ENCODE measurements at places on chromosomes 7 and 10. TPM values are rescaled to one million over a fixed set of nuclear protein-coding genes. Genes with fewer than 3 reads are reported as not detected.

IKZF1 gene
- polyA plus RNA-seq, result 3.1 TPM

FFAR4 gene
- not detected for polyA plus RNA-seq

C10orf120 gene
- polyA plus RNA-seq, result not detected

DYNC1I1 gene
- polyA plus RNA-seq, result 0.55 TPM

HACD1 gene
- polyA plus RNA-seq, result 2.3 TPM

ARHGAP22 gene
- 2.1 TPM for polyA plus RNA-seq

SMKR1 gene
- 2.7 TPM for polyA plus RNA-seq

HKDC1 gene
- 13.1 TPM for polyA plus RNA-seq

DNA sequence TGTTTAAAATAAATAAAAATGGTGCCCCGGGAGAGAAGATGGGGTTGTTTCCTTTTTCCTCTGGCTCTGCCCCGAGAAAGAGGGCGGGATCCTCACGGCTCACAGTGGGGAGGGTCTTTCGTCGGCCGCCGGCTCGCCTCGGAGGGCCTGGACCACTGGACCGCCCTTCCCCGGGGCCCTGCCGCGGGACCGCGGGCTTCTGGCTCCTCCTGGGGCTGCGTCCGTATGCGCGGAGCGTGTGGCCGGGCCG lies 3.5 kb upstream of the IGF2BP3 start:
- no peak for DNase-seq

GRCh38 chr7:2409745-2410414 lies 6.5 kb downstream of the CHST12 start:
- no peak for DNase-seq

DNA sequence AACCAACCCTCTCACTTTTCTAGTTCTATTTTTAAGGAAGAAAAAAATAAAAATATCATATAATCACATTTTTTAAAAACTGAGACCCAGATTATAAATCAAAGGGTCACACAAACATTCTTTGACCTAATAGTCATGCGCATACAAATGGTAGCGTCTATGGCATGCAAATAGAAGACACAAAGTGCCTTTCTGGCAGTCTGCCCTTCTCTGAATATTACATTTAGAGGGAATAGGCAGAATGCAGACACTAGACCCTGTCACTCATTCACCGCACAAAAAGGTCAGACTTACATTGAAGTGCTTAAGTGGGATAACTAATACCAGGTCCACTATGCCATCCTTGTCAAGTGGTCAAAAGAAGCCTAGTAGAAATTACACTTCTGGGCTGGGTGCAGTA lies 26.5 kb upstream of the FHIP2A start:
- no peak for DNase-seq

GRCh38 chr7:116732788-116733694 lies 61.0 kb downstream of the MET start:
- DNase-seq, result no peak

DNA sequence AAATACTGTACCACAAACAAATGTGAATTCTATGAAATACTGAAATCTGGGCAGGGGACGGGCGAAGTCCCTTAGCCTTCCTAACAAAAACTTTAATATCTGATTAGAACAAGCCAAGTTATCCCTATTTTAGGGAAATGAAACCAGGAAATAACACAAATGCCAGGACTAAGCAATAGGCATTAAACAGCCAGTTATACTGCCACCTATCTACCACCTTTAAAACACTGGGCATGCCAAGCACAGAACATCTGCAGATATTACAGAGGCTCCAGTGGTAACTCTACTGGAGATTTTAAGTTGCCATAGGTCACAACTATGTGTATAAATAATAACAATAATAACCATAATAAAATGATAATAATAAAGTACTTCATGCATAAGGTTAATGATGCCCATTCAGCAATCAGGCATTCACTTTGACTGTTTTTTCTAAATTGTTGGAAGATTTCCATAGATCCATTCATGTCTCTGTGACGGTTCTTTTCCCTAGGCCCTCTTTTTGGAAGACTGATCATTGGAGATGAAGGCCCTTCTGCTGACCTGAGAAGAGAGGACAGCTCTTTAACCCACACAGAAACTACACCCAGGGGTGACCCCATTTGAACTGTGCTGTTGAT lies 195.7 kb downstream of the CACNA2D1 start:
- no peak for DNase-seq

GRCh38 chr10:35348609-35349388 lies 12.5 kb downstream of the CCNY start:
- DNase-seq, result no peak

- no peak for DNase-seq
Measured at GRCh38 chr10:1378473-1378872, 322.3 kb downstream of the WDR37 start.

DNA sequence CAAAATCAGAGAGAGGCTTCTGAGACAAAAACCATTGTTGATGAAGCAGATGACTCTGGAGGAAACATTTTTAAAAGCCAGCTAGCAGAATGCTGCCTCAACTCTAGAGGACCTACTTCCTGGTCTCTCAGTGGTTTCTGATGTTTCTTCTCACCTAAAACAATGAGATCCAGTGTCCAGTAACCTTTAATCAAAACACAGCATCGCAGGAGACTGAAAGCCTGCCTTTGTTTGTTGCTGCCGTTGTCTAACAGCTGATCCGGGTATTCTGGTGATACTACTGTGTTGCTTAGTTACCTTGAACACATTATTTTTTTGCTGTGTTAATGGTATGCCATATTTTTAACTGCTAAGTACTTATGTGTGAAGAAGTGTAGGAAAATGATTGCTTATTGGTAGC lies 70.9 kb downstream of the WIPF3 start:
- no peak for DNase-seq

GRCh38 chr10:89793649-89794254 lies 92.4 kb downstream of the KIF20B start:
- DNase-seq, result peak; percentile 48

GRCh38 chr7:121572615-121573014 lies 176.5 kb upstream of the FAM3C start:
- DNase-seq, result no peak

- DNase-seq, result no peak
Measured at GRCh38 chr7:41067576-41067975, 635.3 kb downstream of the INHBA start.

DNA sequence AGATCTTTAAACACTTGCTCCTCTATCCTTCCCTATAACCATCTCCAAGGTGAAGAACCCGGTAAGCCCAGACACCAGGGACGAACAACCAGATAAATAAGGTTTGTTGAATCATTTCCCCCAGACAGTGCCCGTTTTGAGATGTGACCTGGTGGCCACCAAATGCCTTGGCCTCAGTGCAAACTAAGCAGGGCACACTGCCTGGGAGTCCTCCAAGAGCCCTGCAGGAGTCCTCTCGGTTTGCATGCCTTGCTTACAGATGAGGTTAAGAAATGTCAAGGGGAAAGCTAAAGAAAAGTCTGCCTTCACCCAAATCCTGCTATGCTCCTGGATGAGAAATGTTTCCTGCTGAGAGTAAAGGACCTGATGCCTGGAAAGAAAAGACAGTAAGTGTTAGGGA lies 31.6 kb downstream of the SLIT1 start:
- no peak for DNase-seq

DNA sequence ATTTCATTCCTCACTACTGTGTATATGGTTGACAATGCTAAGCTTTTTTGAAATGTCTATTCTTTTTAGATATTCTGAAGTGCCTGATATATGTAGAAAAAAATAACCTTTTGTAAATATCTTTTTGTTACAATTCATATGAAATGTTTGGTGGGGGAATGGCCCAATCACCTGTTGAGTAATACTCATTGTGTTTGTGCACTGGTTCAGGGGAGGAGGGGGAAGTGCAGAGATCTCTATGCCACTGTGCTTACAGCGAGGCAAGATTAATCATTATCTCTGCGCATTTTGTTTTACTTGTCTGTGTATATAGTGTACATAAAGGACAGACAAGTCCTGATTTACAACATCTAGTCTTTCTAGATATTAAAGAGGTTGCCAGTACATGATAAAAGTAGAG lies 25.2 kb downstream of the NUP42 start:
- no peak for DNase-seq

DNA sequence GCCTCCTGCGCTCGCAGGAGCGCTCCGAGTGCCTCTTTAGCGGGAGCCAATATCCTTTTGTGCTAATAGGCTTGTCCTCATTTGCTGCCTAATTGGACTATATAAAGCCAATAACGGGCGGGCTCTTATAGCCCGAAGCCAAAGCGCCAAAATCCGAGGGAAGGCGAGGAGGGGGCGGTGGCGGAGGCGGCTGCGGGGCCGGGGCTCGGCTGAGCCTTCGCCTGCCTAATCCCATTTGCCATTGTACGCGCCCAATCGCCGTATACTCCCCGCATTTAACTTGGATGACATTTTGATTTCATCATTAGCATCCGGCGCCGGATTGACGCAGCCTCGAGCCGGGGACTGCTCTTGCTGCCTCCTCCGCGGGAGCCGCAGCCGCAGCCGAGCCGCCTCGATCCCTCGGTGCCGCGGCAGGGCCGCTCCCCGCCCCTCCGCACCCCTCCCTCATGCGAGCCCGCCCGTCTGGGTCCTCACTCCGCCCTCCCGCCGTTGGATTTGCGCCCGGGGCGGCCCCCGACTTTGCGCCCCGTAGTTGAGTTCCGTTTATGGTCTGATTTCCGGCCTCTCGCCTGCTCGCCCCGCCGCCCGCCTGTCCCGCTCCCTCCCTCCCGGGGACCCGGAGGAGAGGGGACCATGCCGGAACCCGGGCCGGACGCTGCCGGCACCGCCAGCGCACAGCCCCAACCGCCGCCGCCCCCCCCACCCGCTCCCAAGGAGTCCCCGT lies at the start of gene HMX3:
HMX3 (plus strand) TSS at position 556 of the 727 bp plus-strand sequence; CDS start at position 637, 81 bp downstream.
- no peak for DNase-seq

DNA sequence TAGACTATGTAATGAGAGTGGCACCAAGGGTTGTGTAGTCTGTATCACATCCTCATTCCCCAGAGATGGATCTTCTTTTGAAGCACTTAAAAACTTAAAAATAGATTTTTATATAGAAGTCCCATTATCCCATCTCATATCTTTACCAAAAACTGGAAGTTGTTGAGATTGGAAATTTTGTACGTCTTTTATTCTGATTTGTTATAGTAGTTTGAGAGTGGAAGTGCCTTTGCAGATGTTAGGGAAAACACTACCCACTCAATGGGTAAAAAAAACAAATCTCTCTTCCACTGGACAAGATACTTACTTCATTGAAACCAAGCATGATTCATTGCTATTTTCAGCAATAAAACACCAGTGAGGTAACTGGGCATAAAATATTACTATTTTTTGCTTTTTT lies 184.4 kb downstream of the MACC1 start:
- no peak for DNase-seq

DNA sequence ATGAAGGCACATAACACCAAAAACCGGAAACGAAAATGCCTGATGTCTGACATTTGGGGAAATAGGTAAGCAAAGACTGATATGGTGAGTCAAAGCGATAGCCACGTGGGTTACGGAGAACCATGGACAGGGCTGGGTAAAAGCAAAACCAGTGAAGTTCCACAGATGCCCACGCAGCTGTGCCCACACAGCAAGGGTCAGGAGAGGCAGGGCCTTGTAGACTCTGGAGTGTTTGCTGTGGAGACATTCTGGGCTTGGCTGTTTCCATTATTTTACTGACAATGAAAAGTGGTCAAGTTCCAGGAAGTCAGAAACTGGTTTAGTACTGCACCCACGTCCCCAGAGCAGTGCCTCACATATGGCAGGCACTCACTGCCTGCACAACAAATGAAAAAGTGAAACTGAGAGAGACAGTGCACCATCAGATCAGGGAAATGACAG lies 148.7 kb downstream of the ZMYND11 start:
- DNase-seq, result no peak

GRCh38 chr10:59181668-59182067 lies 5.2 kb downstream of the PHYHIPL start:
- DNase-seq, result no peak

DNA sequence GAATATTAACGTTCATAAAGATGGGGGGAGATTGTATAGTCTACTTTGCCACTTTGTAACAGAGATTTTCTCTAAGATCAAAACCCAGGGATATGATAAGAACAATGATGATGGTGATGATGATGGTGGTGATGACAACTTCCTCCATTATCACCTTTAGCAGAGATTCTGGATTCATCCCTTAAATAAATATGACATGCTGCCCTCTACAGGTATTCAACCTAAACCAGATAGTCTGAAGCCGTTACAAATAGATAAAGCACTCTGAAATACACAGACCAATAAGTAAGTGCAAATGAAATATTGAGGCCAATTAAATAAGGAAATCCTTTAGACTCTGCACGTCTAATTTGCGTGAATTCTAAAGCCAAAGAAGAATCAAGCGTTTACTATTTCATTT lies 211.5 kb downstream of the CREB5 start:
- no peak for DNase-seq

DNA sequence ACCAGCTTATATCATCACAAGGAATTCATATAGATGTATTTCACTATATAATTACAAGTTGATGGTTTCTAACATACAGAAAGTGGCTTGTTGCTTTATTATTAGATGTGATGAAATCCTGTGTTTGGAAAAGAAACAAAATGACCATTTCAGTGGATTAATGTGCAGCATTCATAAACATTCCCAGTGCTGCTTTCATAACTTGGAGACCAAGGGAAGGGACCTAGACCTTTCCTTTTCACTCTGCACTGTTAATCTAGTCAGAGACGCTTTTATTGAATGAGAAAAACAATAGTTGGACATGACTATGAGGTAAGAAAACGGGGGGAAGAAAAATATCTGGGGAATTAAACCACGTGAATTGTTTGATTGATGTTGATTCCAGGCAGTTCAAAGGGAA lies 160.0 kb downstream of the HDAC9 start:
- DNase-seq, result no peak

GRCh38 chr7:106281585-106282318 lies 3.0 kb downstream of the NAMPT start:
- DNase-seq, result no peak

DNA sequence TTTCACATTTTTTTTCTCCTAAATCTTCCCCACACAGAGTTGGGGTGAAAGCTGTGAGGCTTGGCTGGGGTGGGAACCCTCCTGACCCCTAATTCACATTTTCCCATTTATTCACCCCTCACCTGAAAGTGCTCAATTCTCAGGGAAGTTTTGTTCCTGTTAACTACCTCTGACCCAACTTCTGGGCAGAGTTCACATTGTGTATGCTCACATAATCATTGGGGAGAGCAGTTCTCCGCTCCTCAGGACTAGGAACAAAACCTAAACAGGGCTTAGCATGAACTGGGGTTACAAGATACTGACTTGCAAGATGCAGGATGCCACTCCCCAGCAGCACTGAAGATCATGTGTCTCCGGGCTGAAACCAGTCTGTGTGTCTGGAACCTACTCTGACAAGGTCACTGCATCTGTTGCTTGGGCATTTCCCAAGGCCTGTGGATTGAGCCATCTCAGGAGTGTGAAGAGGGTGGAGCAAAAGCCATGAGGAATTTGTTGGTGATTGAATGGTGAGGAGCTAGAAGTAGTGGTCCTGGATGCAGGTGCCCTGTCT lies 258.1 kb upstream of the IGFBP3 start:
- no peak for DNase-seq
